Chondrocyte (in vitro differentiated cells): ENCODE measurements at places on chromosomes 16 and 17.

DNA sequence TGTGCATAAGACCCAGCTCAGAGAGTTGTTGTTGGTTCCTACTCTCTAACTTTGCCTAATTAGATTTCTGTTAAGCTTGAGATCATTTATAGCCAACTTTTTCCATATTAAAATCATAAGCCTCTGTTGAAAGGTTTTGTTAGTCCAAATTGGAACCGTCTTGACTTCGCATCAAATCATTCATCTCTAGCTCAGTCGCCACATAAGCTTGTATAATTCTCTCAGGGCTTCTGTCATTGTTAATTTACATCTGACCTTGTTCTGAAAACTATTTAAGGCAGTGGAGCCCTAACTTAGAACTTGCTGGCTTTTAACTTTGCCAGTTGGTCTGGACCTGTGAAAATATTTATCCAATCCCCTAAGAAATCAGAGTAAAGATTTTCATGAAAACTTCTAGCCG is 107.2 kb downstream of the PITPNC1 start:
- DNase-seq: no peak

GRCh38 chr17:71757156-71757555 is 363.7 kb upstream of the SOX9 start:
- no peak for DNase-seq

DNA sequence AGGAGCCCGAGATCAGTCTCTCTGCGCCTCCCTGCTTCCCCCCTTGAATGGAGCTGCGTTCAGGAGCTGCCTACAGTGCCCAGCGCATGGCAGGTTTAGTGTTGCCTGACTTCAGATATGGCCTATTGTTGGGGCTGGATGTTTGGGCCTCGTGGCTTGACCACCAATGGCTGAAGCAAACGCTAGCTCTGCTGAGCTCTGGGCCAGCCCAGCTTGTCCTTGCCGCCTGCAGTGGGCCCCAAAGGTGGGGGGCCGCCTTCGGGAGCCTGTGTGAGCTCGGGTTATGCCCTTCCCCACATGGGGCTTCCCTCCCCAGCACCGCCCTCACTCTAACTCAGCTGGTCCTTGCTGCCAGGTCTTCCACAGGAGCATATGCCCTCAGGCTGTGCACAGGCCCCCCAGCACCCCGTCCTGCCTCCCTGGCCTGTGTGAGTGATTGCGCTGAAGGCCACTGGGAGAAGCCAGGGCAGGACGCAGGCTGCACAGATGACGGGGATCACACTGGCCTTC is 2.0 kb upstream of the METTL26 start:
- no peak for DNase-seq

DNA sequence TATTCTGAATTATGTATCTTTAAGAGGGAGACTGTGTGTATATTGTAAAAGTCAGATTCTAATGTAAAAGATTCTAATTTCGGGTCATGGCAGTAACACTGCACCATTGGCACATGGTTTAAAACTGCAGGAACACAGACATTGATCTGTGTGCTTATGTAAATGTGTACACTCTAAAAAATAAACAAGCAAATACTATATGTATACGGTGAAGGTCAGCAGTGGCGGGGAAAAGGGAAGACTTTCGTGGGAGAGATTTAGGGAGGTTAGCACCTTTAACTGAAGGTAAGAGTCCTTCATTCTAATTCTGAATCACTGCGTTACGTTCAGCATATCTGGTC is 157.8 kb upstream of the FAM20A start:
- no peak for DNase-seq

GRCh38 chr17:41870097-41870496 is 4.9 kb upstream of the KLHL11 start:
- DNase-seq: no peak
